ENCODE measurements at places on chromosomes 12 and 14.

DNA sequence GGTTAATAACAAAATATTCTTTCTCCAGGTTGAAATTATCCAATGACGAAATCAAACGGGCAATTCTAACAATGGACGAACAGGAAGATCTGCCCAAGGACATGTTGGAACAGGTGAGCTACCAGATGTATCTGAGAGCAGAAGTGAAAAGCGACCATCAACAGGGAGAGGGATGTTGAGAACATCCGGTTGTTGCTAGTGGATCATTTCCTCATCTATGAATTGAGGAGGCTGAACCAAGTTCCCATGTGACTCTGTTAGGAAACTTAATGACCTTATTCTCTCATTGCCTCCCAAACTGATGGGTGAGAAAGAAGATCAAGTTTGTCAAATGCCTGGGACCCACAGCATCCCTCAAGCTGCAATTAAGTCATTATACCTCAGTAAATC, 117.7 kb downstream of the GPR135 start:
- no peak for DNase-seq

DNA sequence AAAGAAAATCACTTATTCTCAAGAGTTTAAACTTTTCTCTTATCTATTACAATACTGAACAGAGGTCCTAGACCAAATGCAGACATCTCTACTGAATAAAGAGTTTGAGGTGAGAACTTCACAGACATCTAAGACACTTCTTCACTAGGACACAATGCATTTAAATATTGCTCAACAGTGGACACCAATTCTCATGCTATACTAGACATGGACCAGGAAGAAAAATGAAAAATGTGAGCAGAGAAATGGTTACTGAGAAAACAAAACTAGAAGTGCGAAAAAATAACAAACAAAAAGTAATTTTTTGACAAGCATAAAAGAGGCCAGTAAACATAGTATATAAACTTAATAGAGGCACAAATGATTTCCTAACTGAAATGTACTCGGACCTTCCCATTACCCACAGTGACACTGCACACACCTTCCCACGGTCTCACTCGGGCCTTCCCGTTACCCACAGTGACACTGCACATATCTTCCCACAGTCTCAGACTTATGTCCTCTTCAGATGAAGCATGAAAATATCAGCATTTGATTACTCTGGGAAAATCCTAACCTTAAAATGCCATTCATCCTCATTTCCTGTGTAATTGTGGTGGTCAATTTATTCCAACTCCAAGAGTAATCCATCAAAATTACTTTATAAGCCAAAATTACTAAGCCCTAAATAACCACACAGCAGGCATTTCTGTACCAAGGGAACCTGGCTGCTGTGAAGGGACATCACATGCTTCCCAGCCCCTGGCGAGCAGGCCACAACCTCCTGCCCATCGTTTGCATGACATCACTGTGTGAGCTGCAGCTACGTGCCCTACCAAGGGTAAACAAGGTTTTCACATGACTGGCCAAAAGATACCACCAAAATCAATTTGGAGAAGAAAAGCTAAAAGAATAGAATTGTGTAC, 6.4 kb downstream of the SLC15A4 start:
- no peak for DNase-seq

DNA sequence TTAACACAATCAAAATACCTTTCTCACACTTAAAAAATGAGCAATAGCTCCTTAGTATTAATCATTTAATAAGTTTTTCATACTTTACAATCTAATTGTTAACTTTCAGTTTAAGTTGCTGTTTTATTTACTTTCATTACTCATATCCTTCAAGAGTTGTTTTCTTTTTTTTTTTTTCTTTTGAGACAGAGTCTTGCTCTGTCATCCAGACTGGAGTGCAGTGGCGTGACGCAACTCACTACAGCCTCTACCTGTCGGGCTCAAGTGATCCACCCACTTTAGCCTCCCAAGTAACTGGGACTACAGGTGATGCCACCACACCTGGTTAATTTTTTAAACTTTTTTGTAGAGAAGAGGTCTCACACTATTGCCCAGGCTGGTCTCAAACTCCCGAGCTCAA, 16.1 kb downstream of the ZBTB1 start:
- no peak for DNase-seq

DNA sequence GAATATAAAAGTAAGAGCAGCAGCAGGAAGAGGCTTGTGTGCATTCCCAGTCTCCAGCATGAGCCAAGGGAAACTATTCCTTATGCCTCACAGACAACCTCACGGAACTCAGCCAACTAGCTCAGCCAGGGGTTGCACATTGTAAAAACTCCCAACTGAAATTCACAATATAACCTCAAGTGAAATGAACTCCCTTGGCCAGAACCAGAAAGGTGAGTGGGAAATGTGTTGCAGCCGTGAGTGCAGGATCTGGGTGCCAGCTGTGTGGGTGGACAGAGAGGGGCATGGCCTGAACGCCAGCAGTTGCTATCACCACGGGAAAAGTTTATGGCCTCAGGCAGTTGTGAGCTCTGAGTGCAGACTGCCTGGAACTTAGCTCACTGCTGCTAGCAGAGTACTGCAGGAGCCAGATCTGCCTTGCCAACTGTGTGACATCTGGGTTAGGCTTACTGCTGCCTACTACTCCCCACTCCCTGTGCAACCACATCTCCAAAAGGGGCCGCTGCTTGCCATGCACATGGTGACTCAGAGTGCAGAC, 2.3 kb upstream of the CLEC1A start:
- DNase-seq = no peak

- DNase-seq = peak; percentile 98
These were observed at the start of gene DAAM1 for GRCh38 chr14:59188461-59189090. DAAM1 (plus strand) TSS chr14:59188667; CDS start chr14:59263478, 74,811 bp downstream.

- DNase-seq = no peak
These were observed 617.0 kb downstream of the VRK1 start for GRCh38 chr14:97413966-97414717.

GRCh38 chr14:34004881-34005280, 54.0 kb upstream of the EGLN3 start:
- no peak for DNase-seq

- DNase-seq = peak; percentile 87
These were observed 24.8 kb downstream of the KLRK1 start for GRCh38 chr12:10364815-10365622.

DNA sequence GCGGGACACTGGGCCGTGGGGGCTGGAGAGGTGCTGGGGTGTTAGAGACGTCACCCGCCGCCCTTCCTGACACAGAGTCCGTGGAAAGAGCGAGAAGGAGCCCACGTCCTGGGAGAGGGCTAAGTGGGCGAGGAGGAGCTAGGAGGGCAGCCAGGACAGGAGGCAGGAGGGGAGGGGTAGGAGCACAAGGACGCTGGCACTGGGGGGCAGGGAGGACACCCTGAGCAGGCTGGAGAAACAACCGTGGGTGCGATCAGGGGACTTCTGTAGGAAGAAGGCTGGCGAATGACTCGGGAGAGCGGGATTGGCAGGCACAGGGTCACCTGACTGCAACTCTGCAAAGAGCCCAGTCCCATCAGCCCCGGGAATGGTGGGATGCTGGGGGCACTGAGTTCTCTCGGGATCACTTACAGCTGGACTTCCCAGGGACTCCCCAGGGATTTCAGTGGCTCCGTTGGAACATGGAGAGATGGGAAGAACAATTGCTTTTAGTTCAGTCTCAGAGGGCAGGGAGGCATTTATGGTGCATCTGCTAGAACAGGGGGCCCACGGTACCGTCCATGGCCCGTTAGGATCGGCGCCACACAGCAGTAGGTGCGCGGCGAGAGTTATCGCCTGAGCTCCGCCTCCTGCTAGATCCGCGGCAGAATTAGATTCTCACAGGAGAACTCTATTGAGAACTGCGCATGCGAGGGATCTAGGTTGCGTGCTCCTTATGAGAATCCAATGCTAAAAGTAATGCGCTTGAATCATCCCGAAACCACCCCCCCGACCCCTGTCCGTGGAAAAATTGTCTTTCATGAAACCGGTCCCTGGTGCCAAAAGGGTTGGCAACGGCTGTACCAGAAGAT, 24.3 kb downstream of the UBR7 start:
- DNase-seq = peak; percentile 35

DNA sequence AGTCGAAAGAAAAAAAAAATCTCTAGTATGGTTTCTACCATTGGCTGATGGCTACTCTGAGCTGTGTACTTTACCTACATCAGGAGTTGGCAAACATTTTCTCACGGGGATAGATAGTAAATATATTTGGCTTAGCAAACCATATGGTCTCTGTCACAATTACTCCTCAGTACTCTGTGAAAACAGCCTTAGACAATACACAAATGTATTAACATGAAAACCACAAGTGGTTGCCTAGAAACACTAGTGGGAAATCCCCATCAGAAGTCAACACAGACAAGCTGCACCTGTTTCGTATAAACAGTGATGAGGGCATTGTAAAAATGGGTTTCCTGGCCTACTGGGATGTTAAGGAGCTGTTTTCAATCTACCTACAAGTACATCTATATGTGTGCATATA, 84.6 kb upstream of the NAV3 start:
- DNase-seq = no peak

- no peak for DNase-seq
These were observed 25.4 kb downstream of the CLSTN3 start for GRCh38 chr12:7155471-7156034.

DNA sequence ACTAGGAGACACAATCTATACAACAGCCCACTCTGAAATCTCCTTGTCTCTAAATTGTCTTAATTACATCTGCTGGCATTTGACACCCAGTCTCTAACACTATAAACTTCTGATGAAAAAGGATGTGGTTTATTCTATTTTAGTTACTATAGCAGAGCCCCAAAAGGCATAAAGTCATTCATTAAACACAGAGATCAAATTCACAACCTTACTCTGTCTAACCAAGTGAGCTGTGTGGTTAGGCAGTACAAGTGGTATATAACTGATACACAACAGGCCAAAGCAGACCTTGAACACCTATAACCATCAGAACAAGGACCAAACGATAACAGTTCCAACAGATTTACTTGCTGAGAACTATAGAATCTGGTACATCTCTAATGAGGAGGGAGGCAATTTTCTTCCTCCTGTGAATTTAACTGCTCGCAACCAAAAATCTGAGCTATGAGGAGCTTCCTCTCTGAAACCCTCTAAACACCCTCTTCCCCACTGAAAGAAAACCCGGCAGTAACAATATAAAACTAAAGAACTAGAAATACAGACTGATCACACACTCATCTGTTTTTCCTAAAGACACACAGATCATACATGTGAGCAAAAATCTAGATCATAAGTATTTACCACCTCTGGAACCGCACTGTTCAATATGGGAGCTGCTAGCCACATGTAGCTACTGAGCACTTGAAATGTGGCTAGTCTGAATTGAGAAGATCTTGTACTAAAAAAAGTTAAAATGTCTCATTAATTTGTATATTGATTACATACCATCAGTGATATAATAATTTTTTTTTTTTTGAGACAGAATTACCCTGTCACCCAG, 17.7 kb downstream of the SPPL3 start:
- DNase-seq = no peak

- DNase-seq = no peak
These were observed 140.1 kb downstream of the ALG10B start for GRCh38 chr12:38456537-38457120.

DNA sequence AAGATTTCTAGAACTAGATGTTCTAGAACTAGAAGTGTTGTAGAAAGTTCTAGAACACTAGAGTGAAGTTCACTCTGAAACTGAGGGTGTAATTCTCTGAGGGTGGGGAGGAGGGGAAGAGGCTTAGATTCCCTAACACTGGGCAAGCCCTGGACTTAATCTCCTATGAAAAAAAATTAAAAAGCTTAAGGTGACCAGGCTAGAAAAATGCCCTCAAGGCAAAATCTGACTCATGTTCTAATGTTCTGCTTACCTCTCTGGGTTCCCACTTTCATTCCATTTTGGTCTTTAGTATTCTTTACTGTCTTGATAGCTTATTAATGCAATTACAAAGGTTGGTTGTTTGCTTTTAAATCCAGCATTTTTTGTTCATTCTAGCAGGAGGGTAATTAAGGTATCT, 101.5 kb downstream of the KICS2 start:
- DNase-seq = no peak

GRCh38 chr14:94110552-94111181, at the start of gene IFI27:
IFI27 (plus strand) TSS chr14:94110736.
- DNase-seq = no peak

DNA sequence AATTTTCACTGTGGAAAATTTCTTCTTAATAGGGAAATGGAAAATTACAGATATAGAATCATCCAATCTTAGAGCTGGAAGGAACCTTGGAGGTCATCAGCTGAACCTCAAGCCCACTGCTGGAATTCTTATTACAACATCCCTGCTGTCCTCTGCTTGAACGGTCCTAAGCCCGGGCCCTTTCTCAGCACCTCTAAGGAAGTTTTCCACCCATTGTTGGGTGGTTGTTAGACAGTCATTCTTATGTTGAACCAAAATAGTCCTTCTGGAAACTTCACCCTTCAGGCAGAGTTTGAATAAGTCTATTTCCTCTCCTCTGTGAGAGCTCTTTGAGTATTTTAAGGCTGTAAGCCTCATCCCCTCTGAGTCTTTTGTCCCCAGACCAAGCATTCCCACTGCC, 70.7 kb downstream of the ZFP36L1 start:
- no peak for DNase-seq

GRCh38 chr12:51160814-51161459, 12.0 kb downstream of the TFCP2 start:
- DNase-seq = no peak

DNA sequence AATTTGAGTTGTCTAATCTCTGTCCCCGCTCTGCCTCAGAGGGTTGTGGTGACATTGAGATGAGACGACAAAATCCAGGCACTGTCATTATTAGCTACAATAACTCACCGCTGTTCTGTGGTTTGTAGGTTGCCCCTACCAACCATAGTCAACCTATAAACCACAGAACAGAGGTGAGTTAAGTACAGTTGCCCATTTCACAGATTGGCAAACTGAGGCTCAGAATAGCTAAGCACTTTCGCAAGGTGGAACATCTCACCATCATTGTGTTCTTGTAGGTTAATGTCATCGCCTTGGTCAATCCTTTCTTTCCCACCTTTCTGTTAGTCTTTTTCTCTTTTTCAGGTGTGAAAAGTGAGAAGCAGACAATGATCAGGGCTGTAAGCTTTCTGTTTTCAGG, 63.4 kb upstream of the LHX5 start:
- DNase-seq = no peak

DNA sequence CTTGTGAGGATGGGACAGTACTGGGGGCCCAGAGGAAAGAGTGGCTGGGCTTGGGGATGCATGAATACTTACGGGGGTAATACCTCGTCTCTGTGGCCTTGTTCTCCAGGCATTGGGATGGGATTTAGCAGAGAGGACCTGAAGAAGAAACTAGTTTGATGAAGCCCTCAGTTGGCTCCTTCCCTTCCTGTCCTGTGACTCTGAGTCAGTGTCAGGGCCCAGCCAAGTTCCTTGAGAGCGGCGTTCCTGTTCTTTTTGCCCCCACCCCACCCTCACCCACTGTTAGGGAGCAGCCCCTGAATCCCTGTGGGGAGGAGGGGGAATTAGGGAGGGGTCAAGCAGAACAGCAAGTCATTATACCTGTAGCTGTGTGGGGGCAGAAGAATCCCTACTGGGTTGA, 5.2 kb upstream of the LRP1-AS start:
- no peak for DNase-seq

DNA sequence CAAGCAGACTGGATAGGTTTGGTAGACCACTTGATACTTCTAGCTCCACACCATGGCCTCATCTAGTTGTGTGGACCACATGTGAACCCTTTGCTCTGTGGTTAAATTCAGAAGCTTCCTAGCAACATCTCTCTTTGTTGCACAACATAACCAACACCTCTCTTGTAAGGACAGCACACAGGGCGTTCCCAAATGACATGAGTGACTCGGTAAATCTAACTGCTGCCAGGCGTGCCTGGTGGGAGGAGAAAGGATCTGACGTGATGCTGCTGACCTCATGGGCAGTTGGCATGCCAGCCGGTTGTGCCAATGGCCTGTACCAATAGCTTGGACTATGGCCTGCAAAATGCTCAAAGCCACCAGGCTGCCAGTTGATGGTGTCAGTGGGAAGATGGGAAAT, 93.8 kb downstream of the CPSF2 start:
- no peak for DNase-seq

GRCh38 chr14:82414853-82415539, 881.3 kb upstream of the SEL1L start:
- DNase-seq = no peak
